COLO829 (cell line): ENCODE measurements at places on chromosomes 1 and 21.

DNA sequence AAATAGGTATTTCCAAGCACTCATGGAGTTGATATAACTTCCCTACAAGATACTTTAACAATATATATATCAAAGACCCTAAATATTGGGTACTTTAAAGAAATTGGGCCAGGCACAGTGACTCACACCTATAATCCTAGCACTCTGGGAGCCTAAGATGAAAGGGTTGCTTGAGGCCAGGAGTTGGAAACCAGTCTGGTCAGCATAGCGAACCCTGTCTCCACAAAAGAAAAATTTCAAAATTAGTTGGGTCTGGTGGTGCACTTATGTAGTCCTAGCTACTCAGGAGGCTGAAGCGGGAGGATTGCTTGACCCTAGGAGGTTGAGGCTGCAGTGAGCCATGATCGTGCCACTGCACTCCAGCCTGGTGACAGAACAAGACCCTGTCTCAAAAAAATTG is 393.9 kb upstream of the DEPDC1 start:
- no peak for DNase-seq

DNA sequence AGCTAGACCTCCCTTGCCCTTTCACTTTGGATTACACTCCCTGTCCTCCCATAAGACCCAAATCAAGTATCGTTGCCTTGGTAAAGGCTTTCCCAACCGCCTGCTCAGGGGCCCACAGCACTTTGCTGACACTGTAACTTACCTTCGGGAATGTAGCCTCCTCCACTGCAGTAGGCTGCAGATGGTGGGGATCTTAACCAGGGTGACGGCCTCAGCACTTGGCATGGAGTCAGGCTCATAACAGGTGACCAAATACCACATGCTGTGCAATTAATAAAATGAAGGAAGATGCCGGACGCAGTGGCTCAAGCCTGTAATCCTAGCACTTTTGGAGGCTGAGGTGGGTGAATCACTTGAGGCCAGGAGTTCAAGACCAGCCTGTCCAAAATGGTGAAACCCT is 88.7 kb upstream of the IRF2BP2 start:
- no peak for DNase-seq

DNA sequence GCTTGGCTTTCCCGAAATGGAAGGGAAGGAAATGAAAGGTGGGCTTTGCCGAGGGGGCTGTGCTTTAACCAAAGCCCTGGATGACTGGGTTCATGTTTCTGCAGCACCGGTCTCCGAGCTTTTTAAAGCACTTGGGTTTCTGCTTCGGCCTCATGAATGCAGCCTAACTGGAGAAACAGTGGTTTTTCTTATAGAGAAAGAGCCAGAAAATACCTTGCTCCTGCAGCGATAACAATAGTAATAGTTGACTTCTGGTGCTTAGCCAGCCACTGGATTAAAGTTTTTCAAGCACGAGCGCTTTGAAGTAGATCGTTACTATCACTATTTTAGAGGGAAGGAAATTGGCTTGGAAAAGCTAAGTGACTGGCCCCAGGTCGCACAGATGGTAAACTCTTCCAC is 500 bp upstream of the DOCK7 start:
- DNase-seq = no peak

GRCh38 chr1:162987866-162988265 is 81.3 kb upstream of the RGS4 start:
- DNase-seq = no peak

GRCh38 chr1:115402753-115403184 is 64.7 kb upstream of the NGF start:
- DNase-seq = no peak

GRCh38 chr1:21365036-21365435 is 74.8 kb upstream of the ECE1 start:
- no peak for DNase-seq

GRCh38 chr1:14699620-14700019 is 101.1 kb downstream of the KAZN start:
- no peak for DNase-seq

DNA sequence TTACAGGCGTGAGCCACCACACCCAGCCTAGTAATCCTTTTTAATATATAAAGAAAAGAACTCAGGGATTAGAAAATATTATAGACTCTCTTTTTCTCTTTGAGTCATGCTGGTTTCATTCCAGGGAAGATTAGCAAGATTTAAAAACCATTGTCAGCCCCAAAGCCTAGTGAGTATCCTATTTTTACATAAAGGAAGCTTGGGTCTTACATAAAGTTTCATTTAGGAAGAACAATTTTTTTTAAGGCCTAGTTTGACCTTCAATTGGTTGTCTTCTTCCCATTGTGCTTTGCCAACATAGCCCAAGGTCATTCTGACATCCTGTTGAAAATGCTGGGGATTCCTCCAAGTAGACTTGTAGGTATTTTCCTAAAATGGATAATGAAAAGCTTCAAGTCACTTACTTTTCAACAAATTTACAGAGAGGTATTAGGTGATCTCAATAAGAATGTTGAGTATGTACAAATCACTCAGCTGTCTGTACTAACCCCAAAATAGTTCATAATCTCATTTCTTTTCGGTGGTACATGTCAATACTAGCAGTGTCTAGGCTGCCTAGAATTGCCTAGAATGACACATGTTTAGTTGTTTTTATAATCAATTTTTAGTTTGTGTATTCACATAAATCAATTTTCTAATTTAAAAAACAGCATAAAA is 4.3 kb upstream of the KIF14 start:
- no peak for DNase-seq

- DNase-seq = no peak
These were observed at the start of gene LRRC42 for GRCh38 chr1:53946252-53947171. LRRC42 (plus strand) TSS chr1:53946350; CDS start chr1:53952000, 5,650 bp downstream.

GRCh38 chr1:177230228-177231016 is 59.7 kb downstream of the BRINP2 start:
- DNase-seq = no peak

DNA sequence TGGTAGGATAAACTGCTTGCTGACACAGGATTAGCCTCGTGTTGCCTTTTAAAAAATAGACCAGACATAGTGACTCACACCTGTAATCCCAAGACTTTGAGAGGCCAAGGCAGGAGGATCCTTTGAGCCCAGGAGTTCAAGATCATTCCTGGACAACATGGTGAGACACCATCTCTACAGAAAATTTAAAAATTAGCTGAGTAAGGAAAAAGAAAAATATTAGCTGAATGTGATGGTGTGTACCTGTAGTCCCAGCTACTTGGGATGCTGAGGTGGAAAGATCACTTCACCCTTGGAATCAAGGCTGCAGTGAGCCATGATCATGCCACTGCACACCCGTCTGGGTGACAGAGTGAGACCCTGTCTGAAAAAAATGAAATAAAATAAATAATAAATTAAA is 82.0 kb downstream of the ETS2 start:
- DNase-seq = no peak

GRCh38 chr1:41498804-41499203 is 14.3 kb upstream of the EDN2 start:
- DNase-seq = no peak

GRCh38 chr1:41493626-41494350 is 9.3 kb upstream of the EDN2 start:
- DNase-seq = no peak

DNA sequence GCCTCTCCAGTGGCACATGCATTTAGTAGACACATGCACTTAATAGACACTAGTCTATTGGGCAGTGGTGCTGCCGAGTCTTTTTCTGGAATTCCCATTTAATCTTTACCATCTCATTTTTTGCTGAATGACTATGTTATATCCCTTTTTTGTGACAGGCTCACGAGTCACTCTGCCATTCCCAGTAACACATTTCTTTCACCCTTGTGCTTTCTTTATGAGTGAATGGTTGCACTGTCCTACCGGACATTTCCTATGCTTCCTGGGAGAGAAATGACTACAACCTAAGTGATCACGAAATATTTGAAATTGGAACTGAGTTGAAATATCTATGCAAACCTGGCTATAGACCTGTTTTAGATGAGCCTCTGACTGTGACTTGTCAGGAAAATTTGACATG is 70.9 kb downstream of the C4BPA start:
- DNase-seq = peak; percentile 51

DNA sequence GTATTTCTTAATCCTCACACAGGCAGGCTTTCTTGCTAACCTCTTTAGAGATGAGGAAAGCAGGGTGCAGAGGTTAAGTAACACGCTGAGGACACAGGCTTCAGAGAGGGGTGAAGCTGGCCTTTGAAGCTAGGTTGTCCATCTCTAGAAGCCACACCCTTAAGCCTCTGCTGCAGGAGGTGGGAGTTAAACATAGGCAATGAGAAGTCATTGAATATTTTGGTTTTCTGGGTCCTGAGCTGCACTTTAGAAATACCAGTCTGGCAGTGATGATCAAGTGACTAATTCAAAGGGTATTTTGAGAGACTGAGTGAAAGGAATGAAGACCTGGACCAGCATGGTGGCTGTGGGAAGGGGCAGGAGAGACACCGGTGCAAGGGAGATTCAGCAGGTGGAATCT is 9.9 kb downstream of the KCNJ15 start:
- DNase-seq = no peak

DNA sequence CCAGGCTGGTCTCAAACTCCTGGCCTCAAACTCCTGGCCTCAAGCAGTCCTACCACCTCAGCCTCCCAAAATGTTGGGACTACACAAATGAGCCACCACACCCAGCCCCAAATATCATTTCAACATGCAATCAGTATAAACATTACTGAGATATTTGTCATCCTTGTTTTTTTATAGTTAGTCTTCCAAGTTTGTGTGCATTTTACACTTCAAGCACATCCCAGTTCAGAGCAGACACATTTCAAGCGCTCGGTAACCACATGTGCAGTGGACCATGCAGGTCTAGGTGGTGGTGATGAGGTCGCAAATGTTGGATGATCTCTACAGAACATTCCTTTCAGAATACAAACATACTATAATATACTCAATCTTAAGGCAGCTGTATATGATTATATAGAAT is 23.8 kb upstream of the APP start:
- DNase-seq = no peak

DNA sequence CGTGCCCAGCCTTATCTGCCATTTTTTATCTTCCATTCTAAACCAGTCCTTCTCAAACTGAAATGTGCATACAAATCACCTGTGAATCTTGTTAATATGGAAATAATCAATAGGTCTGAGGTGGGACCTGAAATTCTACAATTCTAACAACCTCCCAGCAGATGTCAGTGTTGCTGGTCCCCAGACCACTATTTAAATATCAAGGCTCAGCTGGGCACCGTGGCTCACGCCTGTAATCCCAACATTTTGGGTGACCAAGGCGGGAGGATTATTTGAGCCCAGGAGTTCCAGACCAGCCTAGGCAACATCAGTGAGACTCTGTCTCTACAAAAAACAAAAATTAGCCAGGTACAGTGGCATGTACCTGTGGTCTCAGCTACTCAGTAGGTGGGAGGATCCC is 4.1 kb downstream of the UQCRHL start:
- DNase-seq = no peak

- no peak for DNase-seq
These were observed 36.9 kb downstream of the ATP1B1 start for GRCh38 chr1:169143346-169143745.

DNA sequence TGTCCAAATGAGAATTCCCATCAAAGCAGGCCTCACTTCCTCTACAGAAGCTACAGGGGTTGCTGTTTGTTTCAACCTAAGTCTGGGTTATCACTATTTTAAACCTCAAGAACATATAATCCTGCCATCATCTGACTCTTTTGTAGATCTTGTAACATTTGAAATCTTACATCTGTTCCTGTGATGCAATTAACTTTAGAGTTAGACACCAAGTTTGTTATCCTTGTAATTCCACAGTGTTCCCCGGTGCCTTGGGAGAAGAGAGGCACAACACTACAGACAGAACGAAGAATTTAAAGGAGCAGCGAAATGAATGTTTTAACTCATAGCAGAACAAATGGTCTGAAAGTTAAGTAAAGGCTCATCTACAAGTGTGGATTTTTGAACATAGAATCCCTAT is 116.1 kb downstream of the UCHL5 start:
- DNase-seq = no peak

- no peak for DNase-seq
These were observed 94.3 kb downstream of the KCNJ6 start for GRCh38 chr21:37821786-37822450.

DNA sequence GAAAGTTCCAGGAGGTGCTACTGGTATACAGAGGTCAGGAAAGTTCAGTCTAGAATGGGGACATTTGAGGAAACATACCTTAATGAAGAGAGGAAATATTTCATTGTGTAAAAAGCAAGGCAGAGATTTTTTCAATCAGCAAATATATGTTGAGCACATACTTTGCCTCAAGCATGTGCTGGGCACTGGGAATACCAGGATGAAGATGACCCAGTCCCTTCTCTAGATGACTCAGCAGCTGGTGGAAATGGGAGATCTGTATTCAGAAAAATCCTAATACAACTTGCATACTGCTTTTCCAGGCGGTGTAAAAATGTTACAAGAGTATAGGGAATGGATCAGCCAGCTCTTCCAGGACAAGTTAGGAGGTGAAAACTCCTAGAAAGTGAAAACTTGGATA is 229.3 kb downstream of the FGGY start:
- no peak for DNase-seq

DNA sequence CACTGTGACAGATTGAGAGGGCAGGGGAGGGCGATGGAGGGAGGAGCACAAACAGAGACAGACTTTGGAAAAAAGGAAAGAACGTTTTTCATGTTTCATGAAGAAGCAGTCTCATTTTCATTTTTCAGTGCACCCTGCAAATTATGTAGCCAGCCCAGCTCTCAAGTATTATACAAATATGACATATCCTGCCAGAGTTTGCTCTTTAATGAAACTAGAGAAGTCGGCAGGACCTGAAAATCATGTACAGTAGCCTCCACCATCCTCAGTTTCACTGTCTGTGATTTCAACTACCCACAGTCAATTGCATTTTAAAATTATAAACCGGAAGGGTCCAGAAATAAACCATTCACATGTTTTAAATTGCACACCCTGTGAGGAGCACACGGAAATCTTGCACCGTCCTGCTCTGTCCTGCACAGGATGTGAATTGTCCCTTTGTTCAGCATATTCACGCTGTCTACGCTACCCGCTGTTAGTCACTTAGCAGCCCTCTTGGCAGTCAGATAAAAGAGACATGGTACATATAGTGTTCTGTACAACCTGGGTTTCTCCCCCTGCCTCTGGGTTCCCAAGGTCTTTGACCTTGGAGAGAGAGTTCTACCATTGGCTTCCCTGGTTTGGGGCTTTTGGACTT is 13.6 kb upstream of the ADARB1 start:
- DNase-seq = peak; percentile 58

- no peak for DNase-seq
These were observed 729.5 kb upstream of the ADGRL2 start for GRCh38 chr1:81071072-81071858.

DNA sequence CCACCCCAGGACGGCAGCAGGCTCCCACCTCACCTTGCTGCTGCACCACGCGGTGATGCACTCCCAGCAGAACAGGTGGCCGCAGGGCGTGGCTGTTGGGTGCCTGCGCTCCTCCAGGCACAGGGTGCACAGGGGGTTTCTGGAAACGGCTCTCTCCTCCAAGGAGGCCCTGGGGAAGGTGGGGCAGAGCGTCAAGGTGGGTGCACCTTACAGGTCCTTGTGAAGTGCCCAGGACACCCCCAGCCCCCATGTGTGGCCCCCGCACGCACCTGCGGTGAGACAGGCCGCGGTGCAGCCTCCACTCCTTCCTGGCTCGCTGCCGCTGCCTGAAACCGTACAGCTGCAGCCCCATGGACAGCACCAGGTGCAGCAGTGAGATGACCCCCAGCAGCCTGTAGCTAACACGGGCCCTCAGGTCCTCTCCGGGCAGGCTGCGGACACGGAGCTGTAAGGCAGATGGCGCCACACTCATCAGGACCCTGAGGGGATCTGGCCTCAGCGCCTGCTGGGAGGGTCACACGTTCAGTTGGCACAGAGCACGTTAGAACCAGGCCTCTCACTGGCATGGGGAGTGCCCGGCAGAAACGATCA is 5.8 kb downstream of the PEX10 start:
- DNase-seq = no peak

- no peak for DNase-seq
These were observed 31.8 kb downstream of the CSF1 start for GRCh38 chr1:109942434-109942833.
